ENCODE measurements at places on chromosomes 6 and 20.

- no peak for DNase-seq
Measured at GRCh38 chr20:34013554-34013953, 19.8 kb downstream of the RALY start.

DNA sequence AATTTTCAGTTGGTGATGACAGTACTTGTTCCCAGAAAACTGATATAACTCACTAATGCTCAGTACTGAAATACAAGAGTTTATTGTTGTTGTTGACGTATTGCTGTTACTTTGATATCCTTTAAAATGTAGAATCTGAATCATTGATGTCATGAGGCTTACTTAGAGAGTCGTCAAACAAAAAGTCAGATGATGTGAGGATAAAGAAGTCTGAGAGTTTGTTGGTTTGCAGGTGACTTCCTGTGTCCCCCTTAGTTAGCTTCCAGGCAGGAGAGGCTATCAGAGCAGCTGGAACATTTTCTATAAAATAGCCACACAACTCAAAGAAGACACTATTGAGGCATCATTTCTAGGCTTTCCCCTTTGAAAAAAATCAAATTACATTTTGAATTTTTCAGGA is 97.9 kb downstream of the ADGRG6 start:
- DNase-seq = no peak

DNA sequence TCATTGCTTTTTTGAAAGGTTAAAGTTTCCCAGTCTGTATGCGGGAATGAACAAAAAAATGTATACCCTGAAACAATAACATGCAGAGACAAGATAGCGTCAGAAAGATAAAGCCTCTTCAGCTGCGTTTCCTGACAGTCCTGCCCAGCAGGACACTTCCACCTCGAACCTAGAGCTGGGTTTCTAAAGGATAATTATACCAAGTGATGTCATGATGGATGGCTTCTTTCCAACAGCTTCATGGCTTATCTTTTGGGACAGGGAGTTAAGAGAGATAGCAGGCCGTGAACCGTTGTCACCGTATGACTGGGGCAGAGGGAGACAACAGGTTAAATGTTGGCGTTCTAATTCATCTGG is 267.6 kb upstream of the SGK1 start:
- DNase-seq = no peak

- DNase-seq = no peak
Measured at GRCh38 chr20:48816282-48817205, 11.3 kb downstream of the PREX1 start.

DNA sequence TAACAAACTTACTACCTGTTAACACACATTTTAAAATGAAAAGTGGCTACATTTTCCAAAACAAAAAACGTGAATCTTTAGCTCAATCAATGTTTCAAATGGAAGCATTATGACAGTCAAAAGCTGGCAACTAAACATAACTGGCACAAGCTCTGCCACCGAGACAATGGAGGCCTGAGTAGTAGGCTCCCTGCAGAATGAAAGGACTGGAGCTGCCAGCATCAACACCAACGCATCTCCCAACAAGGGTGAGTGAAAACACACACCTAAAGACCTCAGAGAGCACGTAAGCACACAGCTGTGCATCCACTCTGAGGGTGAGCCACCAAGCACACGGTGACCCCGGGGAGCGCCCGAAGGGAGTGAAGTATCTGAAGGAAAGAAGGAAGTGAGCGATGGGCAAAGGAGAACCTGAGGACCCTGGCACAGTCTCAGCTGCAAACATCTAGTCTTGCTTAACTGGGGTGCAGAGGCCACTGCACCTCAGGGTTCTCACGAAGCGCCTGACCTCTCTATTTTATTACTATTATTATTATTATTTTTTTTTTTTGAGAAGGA is 1.6 kb upstream of the ADRM1 start:
- no peak for DNase-seq

GRCh38 chr20:62804627-62805154 is at the start of gene OGFR:
Gene OGFR (plus strand): TSS chr20:62804835. CDS start chr20:62804860, 25 bp downstream.
- peak; percentile 61 for DNase-seq

- DNase-seq = no peak
Measured at GRCh38 chr6:169566319-169566718, 135.5 kb downstream of the WDR27 start.

- DNase-seq = no peak
Measured at GRCh38 chr6:39876826-39877225, 57.4 kb downstream of the MOCS1 start.

DNA sequence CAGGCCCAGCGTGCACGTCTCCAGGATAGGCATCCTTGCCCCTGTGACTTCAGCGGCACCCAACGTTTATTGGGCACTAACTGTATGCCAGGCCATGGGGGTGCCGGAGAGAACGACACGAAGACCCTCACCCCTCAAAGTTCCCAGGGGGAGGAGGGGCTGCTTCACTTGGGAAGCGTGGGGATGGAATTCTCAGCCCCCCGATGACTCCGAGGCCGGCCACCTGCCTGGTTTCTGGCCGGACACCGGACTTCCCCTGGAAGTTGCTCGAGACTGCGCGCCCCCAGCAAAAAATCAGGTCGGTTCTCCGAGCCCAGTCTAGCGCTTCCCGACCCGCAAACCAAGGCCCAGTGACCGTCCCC is 275 bp upstream of the MAVS start:
- DNase-seq = no peak

DNA sequence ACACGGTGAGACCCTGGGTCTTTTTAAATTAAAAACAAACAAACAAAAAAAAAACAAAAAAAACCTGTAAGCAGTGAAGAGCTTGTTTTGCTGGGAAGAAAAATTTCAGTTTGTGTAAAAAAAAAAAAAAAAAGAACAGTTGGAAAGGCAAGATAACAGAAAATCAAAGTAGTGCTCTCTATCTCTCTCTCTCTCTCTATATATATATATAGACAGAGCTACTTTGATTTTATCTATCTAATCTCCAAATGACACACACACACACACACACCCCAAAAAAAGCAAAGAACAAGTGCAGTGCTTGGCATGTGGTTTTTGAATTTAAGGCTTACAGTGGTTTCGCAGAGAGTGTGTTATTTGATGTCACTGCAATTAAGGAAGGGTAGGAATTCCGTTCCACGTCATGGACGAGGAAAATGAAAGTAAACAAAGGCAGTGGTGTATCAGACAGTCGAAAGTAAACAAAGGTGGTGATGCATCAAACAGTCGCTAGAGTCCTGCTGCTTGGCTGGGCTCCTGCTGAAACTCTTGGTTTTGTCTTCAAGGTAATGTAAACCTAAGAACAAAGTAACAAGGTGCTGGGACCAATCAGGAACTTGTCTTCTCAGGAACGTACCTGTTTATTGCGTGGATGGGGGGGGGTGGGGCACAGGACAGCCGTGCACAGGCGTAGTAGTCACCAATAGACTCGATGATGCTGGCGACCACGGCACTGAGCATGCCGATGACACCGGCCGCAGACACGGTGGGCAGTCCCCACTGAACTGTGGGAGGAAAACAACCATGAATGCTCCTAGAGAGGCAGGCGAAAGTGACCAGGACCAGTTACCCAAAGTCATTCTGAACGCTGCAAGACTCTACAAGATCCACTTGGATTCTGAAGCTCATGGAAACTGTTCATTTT is 131.8 kb downstream of the SLC23A2 start:
- DNase-seq = peak; percentile 12

GRCh38 chr6:21053612-21054011 is 519.4 kb downstream of the CDKAL1 start:
- DNase-seq = no peak

DNA sequence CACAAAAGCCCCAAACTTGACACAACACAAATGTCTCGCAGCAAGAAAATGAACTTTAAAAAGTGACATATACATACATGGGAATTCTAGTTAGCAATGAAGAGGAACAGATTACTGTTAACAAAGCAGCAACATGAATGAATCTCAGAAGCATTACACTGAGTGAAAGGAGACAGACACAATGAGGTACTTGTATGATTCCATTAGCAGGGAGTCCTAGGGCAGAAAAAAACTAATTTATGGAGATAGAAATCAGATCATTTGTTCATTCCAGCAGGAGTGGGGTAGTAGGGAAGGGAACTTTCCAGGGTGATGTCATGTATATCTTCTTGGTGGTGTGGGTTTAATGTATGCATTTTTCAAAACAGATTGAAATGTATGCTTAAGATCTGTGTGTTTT is 524.4 kb downstream of the KIF16B start:
- no peak for DNase-seq

- no peak for DNase-seq
Measured at GRCh38 chr6:169046483-169047192, 207.0 kb downstream of the THBS2 start.

DNA sequence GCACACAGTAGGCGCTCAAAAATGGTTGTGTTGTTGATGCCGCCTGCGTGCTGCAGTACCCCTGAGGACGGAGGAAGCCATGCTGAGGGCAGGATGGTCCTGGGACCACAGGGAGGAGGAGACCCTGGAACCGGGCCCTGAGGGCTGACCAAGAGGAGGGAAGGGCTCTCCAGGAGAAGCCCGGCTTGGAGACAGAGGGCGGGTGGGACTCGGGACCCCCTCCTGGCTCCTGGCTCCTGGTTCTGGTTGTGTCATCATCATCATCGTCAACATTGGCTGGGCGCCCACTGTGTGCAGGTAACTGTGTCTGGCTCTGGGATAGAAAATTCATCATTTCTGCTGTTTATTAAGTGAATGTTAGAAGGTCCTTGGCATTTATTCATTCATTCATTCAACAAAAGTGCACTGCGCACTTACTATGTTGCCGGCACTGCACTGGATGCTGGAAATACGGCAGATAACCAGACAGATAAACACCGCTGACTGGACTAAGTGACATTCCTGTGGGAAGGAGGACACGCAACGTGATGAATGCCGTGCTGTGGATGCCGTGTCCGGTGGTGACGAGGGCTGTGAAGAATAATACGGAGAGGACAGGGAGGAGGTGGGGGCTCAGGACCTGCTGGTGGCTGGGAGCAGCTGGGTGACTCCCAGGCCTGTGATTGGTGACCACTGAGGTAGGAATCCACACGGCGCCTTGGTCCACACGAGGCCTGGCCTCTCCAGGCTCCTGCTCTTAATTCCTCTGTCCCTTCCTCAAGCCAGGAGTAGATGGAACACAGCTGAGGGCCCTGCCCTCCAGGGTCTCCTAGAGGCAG is 35.3 kb downstream of the SPDEF start:
- DNase-seq = no peak

- DNase-seq = no peak
Measured at GRCh38 chr6:50030777-50031562, 9.2 kb upstream of the DEFB110 start.

- DNase-seq = no peak
Measured at GRCh38 chr6:137136065-137136464, 37.4 kb downstream of the IL22RA2 start.

- no peak for DNase-seq
Measured at GRCh38 chr20:40156600-40157317, 532.3 kb downstream of the MAFB start.

DNA sequence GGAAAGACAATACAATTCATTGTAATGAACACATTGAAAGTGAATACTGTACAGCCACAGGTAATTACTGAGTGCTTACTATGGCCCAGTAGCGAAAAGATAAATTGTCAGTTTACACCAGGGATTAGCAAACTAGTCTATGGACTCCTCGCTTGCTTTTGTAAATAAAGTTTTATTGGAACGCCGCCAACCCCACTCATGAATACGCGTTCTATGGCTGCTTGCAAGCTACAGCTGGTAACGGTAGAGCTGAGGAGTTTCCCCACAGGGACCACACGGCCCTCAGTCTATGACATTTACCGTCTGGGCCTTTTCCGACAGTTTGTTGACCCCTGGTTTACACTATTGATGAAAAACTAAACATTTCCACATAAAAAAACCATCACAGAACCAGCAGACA is 24.2 kb downstream of the LAMA5 start:
- DNase-seq = no peak

DNA sequence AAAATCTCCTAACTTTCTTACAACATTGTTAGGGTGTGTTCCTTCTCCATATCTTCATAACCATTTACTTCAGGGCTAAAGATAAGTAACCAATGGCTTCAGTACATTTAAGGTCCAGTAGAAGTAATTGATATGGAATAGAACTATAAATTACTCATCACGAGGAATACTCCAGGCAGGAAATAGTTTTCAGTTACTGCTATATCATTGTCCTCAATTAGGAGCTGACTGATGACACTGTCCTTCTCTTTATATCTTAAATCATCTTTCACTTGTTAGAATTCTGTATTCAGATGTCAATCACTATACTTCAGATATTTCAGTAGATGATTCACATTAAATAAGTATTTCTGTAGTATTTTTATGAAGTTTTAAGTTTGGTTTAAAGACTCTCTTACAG is 88.4 kb downstream of the COL19A1 start:
- no peak for DNase-seq

- peak; percentile 25 for DNase-seq
Measured at GRCh38 chr6:106339334-106340029, 13.9 kb upstream of the ATG5 start.

DNA sequence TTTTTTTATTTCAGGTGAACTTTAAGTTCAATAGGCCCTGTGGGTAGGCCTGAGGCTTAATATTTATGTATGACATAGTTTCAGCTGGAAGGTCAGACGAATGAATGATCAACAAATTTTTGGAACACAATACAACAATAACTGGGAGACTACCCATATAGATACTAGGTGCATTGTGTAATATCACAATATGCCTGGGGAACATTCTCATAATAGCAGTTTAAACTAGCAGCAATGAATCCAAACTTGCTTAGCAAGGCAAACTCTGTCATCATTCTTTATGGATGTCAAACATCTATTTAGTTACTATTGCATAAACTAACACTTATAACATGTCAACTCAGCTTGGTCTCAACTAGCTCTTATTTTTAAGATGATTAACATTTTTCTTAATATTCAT is 49.3 kb downstream of the ELOVL4 start:
- DNase-seq = no peak

GRCh38 chr20:43034981-43035724 is 154.6 kb downstream of the PTPRT start:
- DNase-seq = no peak

- DNase-seq = no peak
Measured at GRCh38 chr6:132548746-132549463, 3.6 kb upstream of the TAAR8 start.

- DNase-seq = no peak
Measured at GRCh38 chr6:119499797-119500196, 150.2 kb upstream of the MAN1A1 start.

DNA sequence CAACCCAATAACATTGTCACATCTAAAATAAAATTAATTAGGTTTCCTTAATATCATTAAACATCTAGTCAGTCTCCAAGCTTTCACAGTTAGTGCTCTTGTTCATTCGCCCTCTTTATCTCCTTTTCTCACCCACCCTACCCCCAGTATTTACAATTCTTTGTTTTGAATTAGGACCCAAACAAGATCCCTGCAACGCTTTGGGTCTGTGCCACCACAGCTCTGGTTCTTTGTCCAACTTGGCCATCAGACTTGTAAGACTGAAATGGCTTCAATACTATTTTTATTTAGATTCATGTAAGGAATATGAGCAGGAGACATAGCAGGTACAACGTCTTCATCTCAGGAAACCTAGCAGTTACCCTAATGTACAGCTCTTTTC is 276.5 kb downstream of the CDKAL1 start:
- no peak for DNase-seq
